Liver (tissue), 10 donors: ENCODE measurements at places on chromosomes 6 and 20. TPM values are rescaled to one million over a fixed set of nuclear protein-coding genes. Genes with fewer than 3 reads are reported as not detected.

The TPD52L2 gene
- 31.2 TPM for total RNA-seq

GRCh38 chr6:51112731-51113130, 294.1 kb downstream of the TFAP2B start:
- no peak for DNase-seq

The HDDC2 gene
- 8.8 TPM for total RNA-seq

The TCF21 gene
- 0.67 TPM for total RNA-seq

The FNDC11 gene
- under 0.01 TPM for total RNA-seq

The GSTA3 gene
- total RNA-seq, result not detected

- DNase-seq, result no peak
Measured at GRCh38 chr6:113352831-113353230, 504.3 kb upstream of the MARCKS start.

The HSPA1L gene
- total RNA-seq, result 0.67 TPM

The RAB32 gene
- total RNA-seq, result 13.6 TPM

- no peak for DNase-seq
Measured at GRCh38 chr6:47379328-47379727, 69.6 kb upstream of the TNFRSF21 start.

DNA sequence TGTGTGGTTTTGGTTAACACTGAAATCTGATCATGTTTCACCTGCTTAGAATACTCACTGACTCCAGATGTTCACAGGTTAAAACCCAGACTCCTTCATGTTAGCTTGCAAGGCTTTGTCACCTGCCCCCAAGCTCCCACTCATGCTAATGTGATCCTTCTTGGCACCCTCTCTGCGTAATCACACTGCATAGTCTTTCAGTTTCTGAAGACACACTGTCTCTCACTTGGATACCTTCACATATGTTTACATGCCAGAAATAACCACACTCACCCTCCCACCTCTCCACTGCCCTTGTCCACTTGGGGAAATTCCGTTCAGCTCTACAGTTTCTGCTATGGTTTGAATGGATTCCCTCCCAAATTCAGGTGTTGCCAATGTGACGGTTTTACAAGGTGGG, 234.7 kb upstream of the SASH1 start:
- no peak for DNase-seq

The WFDC2 gene
- not detected for total RNA-seq

GRCh38 chr20:49595811-49596561, 28.0 kb upstream of the PTGIS start:
- DNase-seq, result no peak

DNA sequence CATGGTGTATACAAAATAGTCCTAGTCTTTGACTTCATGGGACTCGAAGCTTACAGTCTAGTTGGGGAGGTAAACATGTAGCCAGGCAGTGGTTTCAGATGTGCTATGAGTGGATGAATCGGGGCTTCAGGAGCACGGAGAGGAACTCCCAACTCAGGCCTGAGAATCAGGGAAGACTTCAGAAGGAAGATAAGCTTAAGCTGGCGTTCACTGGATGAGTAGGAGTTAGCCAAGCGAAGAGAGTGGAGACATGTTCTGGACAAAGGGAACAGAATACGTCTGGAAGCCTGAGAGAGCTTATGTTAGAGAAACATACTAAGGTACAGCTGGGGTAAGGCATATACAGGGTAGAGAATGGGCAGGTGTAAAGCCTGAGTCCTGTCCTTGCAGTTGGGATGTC, 8.8 kb downstream of the CARMIL1 start:
- no peak for DNase-seq

GRCh38 chr6:75819776-75820487, 70.9 kb downstream of the MYO6 start:
- DNase-seq, result no peak

GRCh38 chr6:4369616-4370015, 234.2 kb upstream of the ECI2 start:
- DNase-seq, result no peak

The TAGAP gene
- total RNA-seq, result 1.5 TPM

The PLEKHG1 gene
- total RNA-seq, result 11.9 TPM

DNA sequence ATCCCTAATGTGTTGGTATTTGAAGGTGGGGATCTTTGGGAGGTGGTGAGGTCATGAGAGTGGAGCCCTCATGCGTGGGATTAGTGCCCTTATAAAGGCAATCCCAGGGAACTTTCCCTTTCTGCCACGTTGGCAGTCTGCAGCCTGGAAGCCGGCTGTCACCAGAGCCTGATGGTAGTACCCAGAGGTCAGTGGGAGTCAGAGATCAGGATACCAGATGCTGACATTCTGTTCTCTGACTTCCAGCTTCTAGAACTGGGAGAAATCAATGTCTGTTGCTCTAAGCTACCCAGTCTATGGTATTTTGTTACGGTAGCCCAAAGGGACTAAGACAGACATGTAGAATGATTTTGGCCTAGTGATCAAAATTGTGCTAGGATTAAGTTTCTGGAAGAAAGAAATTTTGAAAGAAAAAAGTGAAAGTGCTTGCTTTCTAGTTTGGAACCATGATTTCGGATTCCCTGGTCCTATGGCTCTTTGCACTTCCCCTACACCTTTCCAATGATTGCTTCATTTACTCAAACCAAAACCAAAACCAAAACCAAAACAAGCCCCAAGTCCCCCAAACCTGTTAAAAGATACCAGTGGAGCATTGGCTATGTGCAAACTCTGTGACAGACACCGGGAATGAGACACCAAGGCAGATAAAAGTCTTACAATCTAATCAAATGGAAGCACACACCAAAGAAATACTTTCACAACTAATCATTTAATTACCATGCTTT, 173.7 kb upstream of the ZNF217 start:
- no peak for DNase-seq

DNA sequence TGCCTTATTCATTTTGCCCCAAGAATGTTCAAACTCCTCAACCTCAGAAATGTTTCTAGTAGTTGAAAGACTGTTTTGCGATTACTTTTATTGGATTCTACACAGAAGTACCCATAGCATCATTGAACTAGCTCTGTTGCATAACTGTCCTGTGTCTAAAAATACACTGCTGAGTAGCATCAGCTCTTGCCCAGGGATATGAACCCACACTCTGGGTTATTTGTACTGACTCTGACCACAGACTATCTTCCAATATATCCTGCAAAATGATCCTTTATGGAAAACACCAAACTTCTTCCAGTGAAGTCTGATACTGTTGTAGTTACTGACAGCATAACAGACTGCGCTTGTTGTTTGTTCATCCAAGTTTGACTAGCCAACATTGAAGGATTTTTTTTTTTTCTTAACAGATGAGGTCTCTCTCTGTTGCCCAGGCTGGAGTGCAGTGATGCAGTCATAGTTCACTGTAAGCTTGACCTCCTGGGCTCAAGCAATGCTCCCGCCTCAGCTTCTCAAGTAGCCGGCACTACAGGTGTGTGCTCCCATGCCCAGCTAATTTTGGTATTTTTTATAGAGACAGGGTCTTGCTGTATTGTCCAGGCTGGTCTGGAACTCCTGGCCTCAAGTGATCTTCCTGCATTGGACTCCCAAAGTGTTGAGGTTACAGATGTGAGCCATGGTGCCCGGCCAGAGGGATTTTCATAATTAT, 49.9 kb downstream of the TULP4 start:
- DNase-seq, result no peak

GRCh38 chr6:168374051-168374502, 54.5 kb upstream of the DACT2 start:
- DNase-seq, result no peak

The TUBB2B gene
- 4.6 TPM for total RNA-seq

The SPTLC3 gene
- 40.9 TPM for total RNA-seq

The TUBB1 gene
- 0.17 TPM for total RNA-seq

DNA sequence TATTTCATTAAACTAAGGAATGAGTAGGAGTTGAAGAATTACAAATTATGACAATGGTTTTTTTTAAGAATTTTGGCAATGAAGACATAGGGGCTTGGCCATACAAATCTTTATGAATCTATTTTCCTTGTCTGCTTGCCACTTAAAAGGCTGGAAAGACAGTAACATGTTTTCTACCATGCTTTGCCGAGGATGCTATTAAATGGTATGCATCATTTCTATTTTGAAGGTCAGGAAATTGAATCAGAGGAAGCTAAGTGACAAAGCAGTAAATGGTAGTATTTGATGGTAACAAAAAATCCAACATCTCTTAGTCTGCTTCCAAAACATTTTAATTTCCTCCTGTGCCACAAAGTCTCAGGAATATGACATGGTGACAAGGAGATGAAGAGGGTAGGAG, 287.2 kb downstream of the RFPL4B start:
- no peak for DNase-seq

GRCh38 chr20:37421060-37421905, 75.3 kb downstream of the SRC start:
- DNase-seq, result no peak

- no peak for DNase-seq
Measured at GRCh38 chr20:911882-912600, 4.1 kb downstream of the ANGPT4 start.

The DLGAP4 gene
- total RNA-seq, result 18.7 TPM

GRCh38 chr6:84777888-84778287, 13.5 kb upstream of the TBX18 start:
- no peak for DNase-seq

DNA sequence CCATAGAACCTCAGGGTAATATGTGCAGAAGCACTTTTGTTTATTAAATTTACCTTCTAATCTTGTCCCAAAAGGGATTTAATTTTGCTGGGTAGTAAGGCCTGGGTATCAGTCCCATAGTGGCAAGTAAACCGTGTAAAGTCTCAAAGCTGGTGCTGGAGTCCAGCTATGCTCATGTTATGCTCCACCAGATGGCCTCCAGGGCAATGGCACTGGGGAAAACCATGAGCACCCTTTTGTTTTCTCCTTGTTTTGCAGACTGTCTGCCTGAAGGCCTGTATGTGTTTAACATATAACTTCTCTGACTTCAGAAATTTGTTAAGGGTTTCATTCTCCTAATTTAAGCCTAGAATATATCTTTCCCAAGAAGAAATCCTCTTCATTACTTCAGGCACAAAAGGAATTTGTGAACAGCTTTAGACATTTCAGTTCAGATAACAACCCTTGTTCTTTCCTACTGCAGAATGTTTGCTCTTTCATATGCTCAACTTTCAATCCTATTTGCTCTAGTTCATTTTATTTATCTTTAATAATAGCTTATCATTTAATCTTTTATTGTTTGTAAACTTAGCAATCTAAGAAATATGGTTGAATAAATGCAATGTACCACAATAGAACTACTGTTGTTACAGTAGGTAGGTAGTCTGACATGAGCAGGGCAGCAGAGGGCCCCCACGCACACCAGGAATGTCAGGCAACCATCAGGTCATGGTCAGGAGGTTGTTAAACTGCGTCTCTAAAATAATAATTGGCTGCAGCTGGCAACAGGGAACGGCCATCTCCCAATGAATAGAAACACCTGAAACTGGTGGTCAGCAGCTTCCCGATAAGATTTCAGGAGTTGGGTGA, 162.8 kb downstream of the TENT5A start:
- DNase-seq, result no peak

The MLIP gene
- total RNA-seq, result 2.3 TPM

DNA sequence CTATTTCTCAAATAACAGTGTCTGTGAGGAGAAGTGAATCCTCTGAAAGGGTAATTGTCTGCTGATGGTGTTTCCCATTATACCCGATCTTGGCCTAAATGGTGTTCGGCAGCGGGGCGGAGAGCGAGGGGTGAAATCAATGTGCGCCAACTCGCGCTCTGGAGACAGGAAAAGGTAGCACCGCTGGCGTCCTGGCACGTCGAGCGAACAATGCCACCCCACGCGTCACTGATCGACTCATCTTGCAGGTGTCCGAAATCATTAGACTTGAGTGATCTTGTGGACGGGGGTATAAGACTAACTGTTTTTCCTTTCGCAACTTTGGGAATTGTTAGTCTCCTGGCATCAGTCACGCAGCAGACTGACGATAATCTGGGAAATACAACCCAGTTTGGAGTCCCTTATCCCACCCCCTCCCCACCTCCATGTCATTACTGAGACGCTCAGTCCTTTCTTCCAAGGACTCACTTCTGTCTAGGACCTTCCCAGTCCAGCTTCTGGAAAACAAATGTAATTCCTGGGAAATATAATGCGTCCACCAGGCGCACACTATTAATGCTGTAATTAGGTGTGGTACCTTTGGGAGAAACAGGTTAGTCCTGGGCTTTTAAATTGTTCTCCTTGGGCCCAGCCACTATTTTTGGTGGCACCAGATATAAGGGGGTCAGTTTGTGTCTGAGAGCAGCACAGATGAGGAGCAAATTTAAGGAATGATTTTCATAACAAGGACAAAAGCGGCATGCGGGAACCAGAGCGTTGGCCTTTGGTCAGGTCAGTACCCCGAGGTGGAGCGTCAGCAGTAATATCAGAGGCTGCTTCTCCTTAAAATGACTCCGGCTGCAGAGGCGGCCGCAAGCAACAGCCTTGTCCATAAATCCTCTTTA, 2.3 kb downstream of the LINC00237 start:
- DNase-seq, result no peak

- DNase-seq, result no peak
Measured at GRCh38 chr6:43089467-43089866, 13.4 kb downstream of the PTK7 start.

The TNFAIP3 gene
- 4.5 TPM for total RNA-seq

GRCh38 chr6:149108038-149108748, 209.3 kb upstream of the TAB2 start:
- no peak for DNase-seq

The PI3 gene
- total RNA-seq, result not detected

DNA sequence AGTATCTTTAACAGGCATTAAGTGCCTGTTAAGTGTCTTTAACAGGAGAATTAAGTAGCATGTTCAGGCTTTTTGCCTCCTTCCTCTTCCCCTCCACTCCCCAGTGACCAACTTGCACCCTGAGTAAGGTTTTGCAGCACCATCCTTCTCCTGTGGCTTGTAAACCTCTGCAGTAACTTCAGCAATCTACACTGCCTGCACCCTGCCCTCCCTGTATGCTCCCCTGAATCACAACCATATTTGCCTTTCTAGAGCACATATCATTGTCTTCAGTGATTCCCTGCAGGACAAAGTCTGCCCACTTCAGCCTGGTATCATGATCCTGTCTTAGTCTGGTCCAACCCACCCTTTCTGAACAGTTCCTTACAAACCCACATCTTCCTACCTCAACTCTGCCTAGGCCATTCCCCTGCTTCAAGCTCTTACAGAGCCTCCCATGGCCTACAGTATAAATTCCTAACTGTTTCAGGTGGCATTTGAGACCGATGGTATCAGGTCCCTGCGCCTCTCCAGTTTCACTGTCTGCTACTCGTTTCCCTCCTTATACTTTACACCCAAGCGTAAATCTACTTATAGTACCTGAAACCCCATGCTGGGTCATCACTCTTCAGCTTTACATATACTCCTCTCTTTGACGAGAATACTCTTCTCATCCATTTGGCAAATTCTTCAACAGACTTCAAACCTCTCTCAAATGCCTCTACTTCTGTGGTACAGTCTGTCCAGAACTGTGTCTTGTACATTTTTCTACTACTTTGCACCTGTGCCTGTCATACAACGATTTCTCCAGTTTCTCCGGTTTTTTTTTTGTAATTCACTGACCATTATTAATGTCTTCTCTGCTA, 69.8 kb downstream of the ZHX3 start:
- no peak for DNase-seq

The HFE gene
- total RNA-seq, result 12.7 TPM

DNA sequence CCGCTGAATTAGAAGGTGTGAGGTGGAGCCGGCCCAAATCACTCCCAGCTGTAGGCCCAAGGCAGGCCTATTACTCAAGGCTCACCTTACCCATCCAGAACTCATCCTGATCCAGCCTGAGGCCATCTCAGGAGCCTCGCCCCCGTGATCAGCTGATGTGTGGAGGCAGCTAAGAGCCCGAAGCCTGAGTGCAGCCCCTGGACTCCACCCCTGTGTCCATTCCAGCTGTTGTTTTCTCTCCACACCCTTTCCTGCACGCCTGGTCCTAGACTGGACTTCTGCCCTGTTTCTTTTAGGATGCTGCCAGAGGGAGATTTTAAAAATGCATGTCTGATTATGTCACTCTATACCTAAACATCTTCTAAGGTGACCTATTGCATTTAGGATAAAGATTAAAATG, 124.7 kb upstream of the SUPT3H start:
- no peak for DNase-seq
